ENCODE measurements at places on chromosomes 11 and 22.

- DNase-seq: no peak
Measured at GRCh38 chr11:79362821-79363220, 78.0 kb downstream of the TENM4 start.

- no peak for DNase-seq
Measured at GRCh38 chr11:94449437-94449836, 44.2 kb downstream of the MRE11 start.

- DNase-seq: no peak
Measured at GRCh38 chr11:75189911-75190310, 39.0 kb downstream of the SLCO2B1 start.

DNA sequence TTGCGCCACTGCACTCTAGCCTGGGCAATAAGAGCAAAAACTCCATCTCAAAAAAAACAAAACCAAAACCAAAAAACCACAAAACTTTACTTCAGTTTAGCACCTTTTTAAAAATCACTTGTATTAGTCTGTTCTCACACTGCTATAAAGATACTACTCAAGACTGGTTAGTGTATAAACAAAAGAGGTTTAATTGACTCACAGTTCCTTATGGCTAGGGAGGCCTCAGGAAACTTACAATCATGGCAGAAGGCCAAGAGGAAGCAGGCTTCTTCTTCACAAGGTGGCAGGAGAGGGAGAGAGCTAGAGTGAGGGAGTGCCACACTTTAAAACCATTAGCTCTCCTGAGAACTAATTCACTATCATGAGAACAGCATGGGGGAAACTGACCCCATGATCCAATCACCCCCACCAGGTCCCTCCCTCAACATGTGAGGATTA lies 261.3 kb downstream of the TMEM135 start:
- DNase-seq: no peak

- no peak for DNase-seq
Measured at GRCh38 chr11:13140028-13140870, 131.1 kb downstream of the RASSF10 start.

DNA sequence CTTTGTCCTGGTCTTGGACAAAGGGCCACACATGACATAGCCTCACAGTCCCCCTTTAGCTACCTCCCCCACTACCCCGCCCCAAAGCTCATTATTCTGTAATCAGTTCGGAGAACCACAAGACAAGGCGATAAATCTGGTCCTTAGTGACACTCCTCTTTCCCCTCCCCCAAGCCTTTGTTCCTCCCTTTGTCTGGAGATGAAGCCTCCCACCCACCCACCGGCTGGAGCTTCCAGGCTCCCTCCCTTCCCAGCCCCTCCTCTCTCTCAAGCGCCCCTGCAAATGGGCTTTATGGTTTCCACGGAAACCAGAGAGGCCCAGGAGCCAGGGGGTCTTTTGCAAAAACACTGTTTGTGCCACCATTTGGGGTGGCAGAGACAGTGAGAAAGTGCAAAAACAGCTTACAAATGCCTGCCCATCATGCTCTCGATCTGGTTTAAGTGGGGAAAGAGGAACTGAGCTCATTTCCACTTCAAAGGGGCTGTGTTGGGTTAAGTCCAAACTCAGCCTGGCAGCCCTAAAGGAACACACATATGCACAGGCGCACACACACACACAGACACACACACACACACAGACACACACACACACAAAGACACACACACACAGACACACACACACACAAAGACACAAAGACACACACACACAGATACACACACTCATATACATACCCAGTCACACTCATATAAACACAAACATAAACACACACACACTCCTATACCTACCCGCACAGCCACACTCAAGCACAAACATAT lies 23.5 kb downstream of the APLNR start:
- no peak for DNase-seq

DNA sequence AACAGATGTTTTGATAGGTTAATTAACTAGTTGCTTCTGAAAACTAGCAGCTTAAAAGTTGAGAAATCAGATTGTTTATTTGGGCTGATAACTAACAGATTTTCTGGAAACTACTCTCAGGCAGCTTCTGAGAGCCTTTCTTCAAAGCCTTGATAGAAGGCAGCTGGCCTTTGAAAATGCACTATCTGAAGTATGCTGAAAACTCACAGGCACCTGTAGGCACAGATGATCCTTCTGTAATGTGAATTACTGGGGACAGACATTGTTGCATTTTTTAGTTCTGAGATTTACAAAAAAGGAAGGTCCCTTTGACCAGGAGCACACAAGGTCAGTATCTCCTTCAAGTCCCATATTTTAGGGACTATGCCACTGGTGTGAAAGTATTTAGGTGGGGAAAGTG lies 460.8 kb upstream of the CNTN5 start:
- DNase-seq: no peak

Data from AG04449 (cell line).